Fibroblast of lung (primary cell): ENCODE measurements at places on chromosomes 6 and 20. TPM values are rescaled to one million over a fixed set of nuclear protein-coding genes. Genes with fewer than 3 reads are reported as not detected.

The CASS4 gene
- 14.9 and 17.7 TPM in 2 replicates for total RNA-seq

The LST1 gene
- total RNA-seq: not detected in 2 replicates

The TEAD3 gene
- 7.7 and 9.6 TPM in 2 replicates for total RNA-seq

The MMP24 gene
- under 0.01 and 0.17 TPM in 2 replicates for total RNA-seq

The TBC1D7 gene
- total RNA-seq: 12.8 and 19.3 TPM in 2 replicates

The MYLK2 gene
- under 0.01 TPM in 1 of 2 replicates, not detected in the other for total RNA-seq

The PHACTR1 gene
- 0.26 and 1.2 TPM in 2 replicates for total RNA-seq
